ENCODE measurements at places on chromosomes 16 and 17. TPM values are rescaled to one million over a fixed set of nuclear protein-coding genes. Genes with fewer than 3 reads are reported as not detected.

DNA sequence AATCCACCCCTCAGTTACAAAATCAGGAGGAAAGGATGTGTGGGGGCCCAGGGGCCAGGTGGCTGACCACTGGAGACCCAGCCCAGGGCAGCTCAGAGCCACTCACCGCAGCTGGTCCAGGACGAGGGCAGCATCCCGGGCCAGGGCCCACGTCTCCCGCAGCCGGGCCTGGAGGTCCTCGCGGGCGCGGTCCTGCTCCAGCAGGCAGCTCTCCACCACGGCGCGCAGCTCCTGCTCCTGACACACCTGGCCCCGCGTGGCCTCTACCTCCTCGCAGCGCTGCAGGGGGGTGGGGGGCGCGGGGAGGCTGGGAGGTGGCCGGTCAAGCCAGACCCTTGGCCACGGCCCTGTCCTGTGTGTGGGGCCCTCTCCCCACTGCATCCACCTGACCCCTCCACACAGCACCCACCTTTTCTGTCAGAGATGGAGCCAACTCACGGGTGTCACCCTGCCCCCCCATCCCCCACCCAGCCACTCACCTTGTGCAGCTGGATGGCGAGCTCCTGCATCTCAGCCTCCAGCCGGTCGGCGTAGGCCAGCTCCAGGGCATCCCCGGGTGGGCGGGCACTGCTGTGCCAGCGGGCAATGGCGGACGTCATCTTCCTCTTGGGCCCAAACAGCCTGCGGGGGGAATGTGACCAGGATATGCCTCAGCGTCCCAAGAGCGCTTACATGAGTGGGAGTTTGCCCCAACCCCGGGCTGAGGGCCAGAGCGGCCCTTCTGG is 5.1 kb downstream of the NUDT16L1 start:
- H3K4me1 ChIP-seq, result peaks cover 38% of the 10 kb centered on the region
- peaks cover 81% of the 10 kb centered on the region for H3K36me3 ChIP-seq
- no peak overlapping the region for H3K4me3 ChIP-seq
- H3K27ac ChIP-seq, result no peak overlapping the region

DNA sequence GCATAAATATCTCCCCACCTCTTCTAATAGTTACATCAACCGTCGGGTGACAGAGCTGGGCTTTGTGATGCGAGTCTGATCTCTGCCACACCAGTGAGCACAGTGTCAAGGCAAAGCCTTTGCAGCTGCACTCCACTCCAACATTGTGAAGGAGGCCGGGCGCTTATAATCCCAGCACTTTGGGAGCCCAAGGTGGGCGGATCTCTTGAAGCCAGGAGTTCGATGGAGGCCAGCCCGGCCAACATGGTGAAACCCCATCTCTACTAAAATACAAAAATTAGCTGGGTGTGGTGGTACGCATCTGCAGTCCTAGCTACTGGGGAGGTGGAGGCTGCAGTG is 18.9 kb downstream of the CYB5D2 start:
- DNase-seq, result no peak
- H3K4me3 ChIP-seq, result no peak overlapping the region
- H3K4me1 ChIP-seq, result no peaks in the 10 kb centered on the region
- no peak overlapping the region for H3K27ac ChIP-seq
- no peaks in the 10 kb centered on the region for H3K27me3 ChIP-seq

MED13 gene
- 10.0 TPM for polyA plus RNA-seq

TPSD1 gene
- 0.81 TPM for polyA plus RNA-seq

DNA sequence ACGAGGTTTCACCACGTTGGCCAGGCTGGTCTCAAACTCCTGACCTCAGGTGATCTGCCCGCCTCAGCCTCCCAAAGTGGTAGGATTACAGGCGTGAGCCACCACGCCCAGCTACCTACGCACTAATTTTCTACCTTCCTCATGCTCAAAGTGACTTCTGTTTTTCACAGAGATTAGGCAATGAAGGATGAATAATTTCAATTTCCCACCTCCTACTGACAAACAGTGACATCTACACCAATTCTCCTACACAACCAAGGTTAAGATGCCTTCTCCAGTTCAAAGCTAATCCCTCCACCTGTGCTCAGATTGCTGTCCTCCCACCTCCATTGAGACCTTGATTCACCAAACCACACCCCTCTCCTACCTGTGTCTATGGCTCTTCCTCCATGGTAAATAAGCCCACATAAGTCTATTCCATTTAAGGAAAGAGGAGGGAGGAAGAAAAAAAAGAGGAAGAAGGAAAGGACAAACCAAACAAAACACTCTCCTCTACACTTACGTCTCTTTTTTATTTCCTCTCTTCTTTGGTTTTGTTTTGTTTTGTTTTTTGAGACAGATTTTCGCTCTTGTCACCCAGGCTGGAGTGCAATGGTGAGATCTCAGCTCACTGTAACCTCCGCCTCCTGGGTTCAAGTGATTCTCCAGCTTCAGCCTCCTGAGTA is 5.5 kb upstream of the MED11 start:
- H3K36me3 ChIP-seq, result no peaks in the 10 kb centered on the region
- no peak for DNase-seq
- no peaks in the 10 kb centered on the region for H3K27me3 ChIP-seq
- H3K4me1 ChIP-seq, result peaks cover 5% of the 10 kb centered on the region
- H3K27ac ChIP-seq, result no peak overlapping the region

ZPBP2 gene
- not detected for polyA plus RNA-seq

DNA sequence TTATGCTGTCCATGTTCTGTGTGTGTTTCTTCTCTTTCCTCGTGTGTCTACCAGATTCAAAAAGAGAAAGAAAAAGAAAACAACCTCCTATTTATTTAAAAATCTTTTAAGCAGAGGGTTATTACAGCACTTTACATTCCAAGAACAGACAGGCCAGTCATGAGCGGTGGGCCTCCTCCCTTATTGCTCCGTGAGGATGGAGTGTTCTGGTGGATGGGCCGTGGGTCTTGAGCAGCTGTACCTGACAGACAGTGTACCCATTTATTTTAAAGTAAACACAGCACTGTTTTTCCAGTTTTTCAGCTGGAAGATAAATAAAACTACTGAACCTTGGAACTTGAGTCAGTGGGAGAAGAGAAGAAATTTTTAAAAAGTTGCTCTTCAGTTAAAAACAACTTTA is 52.4 kb downstream of the WWP2 start:
- DNase-seq, result no peak
- no peak overlapping the region for H3K27ac ChIP-seq
- H3K4me1 ChIP-seq, result no peaks in the 10 kb centered on the region

SLFN12L gene
- polyA plus RNA-seq, result not detected

LPCAT2 gene
- 7.4 TPM for polyA plus RNA-seq

ST6GALNAC1 gene
- polyA plus RNA-seq, result 179 TPM

HOXB3 gene
- polyA plus RNA-seq, result 5.7 TPM

- peaks cover 2% of the 10 kb centered on the region for H3K4me1 ChIP-seq
- no peaks in the 10 kb centered on the region for H3K27me3 ChIP-seq
- H3K36me3 ChIP-seq, result no peaks in the 10 kb centered on the region
Observed at GRCh38 chr16:79587897-79588296, 12.6 kb downstream of the MAF start.

- peak overlapping the region; percentile 74 for H3K27ac ChIP-seq
- H3K4me3 ChIP-seq, result no peak overlapping the region
- H3K4me1 ChIP-seq, result peaks cover 28% of the 10 kb centered on the region
- no peaks in the 10 kb centered on the region for H3K36me3 ChIP-seq
Observed at GRCh38 chr17:69478916-69479315, 64.4 kb downstream of the MAP2K6 start.

COQ7 gene
- polyA plus RNA-seq, result 22.8 TPM

DNA sequence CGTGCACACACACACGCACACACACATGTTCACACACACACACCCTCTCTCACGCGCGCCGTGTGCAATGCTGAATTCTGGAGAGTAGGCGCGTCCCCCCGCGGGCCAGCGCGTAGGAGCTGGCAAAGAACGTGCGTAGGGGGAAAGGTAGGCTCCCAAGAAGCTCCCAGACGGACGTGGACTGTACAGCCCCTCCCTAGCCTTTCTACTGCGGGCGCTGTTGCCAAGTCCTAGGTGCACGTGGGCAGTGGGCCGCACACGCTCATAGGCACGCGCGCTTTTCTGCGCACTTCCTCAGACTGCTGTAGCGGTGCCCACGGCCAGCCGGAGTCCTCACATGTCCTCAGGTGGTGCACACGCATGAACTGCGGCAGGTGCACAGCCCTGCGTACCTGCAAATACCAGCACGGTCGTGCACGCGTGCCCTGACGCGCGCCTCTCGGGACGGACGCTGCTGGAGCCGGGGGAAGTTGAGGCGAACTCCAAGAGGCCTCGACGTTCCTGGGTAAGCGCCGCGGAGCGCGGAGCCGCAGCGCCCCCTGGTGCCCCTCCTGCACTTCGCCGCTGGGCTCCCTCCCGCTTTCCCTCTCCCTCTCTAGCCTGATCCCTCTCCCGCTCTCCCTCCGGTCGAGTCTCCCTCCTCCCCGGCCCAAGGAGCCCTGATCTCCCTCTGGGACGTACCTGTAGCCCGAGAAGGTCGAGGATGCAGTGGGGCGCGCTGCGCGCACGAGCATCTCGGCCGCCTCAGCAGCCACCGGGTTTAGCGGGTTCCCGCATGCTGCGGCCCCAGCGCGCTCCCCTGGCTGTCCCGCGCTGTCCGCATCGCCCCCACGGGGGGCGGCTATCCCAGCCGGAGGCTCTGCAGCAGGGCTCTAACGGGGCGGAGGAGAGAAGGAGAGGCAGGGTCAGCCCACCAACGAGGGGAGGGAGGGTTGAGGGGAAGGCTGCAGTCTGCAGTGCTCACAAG is 749 bp downstream of the GRIN2A start:
- peak overlapping the region; percentile 10 for H3K4me3 ChIP-seq
- peak; percentile 56 for DNase-seq
- peaks cover 4% of the 10 kb centered on the region for H3K4me1 ChIP-seq
- H3K36me3 ChIP-seq, result no peaks in the 10 kb centered on the region
- H3K27me3 ChIP-seq, result peaks cover 51% of the 10 kb centered on the region
- no peak overlapping the region for H3K27ac ChIP-seq

DNA sequence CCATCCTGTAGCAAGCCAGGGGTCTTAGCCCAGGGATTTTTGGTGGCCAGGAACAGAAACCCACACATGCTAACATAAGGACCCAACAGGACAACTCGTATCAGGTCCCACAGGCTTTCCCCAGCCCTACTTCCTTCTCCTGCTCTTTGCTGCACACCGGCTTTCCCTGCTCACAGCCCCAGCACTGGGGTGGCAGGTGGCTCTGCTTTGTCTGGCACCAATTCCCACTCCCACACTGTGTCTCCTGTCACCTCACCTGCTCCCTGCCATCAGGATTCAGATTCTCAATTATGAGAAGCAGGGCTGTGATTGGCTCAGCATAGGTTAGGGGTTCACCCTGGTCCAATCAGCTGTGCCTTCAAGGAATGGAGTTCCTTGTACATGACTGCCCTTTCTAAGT is 94.1 kb downstream of the TMEM132E start:
- H3K4me1 ChIP-seq, result no peaks in the 10 kb centered on the region
- DNase-seq, result no peak
- H3K4me3 ChIP-seq, result no peak overlapping the region
- no peaks in the 10 kb centered on the region for H3K36me3 ChIP-seq
- H3K27me3 ChIP-seq, result no peaks in the 10 kb centered on the region

PRKCA gene
- 25.3 TPM for polyA plus RNA-seq

- H3K27ac ChIP-seq, result no peak overlapping the region
- H3K27me3 ChIP-seq, result no peaks in the 10 kb centered on the region
- no peaks in the 10 kb centered on the region for H3K4me1 ChIP-seq
- H3K36me3 ChIP-seq, result no peaks in the 10 kb centered on the region
- no peak for DNase-seq
Observed at GRCh38 chr16:7957151-7957550, 624.5 kb downstream of the RBFOX1 start.

DNA sequence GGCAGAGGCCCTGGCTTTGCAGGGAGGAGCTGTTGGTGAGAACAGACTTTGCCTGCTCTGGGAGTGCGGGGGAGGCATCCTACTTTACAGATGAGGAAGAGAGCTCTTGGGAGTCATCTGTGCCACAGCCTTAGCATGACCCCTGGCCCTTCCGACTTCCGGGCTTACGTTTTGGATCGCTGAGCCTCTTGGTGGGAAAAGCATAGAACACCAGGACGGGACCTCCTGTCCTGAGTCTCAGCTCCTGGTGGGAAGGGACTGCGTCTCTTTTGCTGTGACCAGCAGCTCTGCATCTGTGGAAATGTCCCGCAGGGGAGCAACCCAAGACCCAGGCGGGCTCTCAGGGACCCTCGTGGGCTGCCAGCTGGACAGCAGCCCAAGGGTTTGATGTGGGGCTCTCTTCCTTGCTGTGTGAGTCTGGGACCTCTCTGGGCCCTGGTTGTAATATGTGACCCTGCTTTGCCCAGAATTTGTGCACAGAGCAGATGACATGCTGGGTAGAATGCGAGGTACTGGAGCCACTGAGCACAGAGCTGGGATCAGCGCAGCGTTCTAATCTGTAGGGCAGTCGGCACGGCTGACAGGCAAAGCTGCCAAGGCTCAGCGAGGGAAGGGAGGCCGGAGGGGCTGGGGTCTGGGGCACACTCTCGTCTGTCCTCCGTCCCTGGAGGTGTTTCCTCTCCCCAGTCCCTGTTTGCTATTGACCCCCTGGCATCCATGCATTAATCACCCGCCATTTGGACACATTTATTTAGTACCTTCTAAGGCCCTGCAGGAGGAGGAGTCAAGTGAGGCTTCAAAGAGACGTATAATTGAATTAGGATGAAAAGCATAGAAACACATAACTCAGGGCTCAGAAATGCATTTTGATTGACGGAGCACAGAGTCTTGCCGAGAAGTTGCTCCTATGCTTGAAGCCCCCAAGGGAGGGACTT is 64.0 kb downstream of the NT5M start:
- H3K36me3 ChIP-seq, result no peaks in the 10 kb centered on the region
- no peaks in the 10 kb centered on the region for H3K27me3 ChIP-seq
- peaks cover 7% of the 10 kb centered on the region for H3K4me1 ChIP-seq
- no peak overlapping the region for H3K4me3 ChIP-seq
- no peak for DNase-seq

- H3K4me1 ChIP-seq, result peaks cover 1% of the 10 kb centered on the region
- no peaks in the 10 kb centered on the region for H3K27me3 ChIP-seq
- H3K27ac ChIP-seq, result peak overlapping the region; percentile 77
- peak overlapping the region; percentile 72 for H3K4me3 ChIP-seq
- no peaks in the 10 kb centered on the region for H3K36me3 ChIP-seq
Observed at GRCh38 chr16:30895627-30896260, 670 bp upstream of the CTF1 start.

DNA sequence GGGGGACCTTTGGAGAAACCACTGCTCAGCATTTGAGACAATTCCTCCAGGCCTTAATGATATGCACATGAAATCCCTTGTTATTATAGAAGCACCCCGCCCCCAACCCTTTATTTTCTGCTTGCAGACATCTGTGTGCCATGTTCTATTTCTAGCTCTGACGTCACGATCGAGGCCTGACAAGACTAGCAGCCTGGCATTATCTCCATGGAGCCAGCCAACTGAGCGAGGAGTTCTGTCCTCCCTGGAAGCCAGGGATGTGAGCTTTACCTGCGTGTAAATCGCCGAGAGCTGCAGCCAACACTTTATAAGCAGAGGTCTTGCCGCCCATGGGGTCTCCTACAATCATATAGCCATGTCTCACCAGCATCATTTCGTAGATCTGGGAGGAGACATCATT is 116.9 kb downstream of the DNAH3 start:
- DNase-seq, result no peak
- no peak overlapping the region for H3K27ac ChIP-seq
- H3K4me1 ChIP-seq, result no peaks in the 10 kb centered on the region
- H3K36me3 ChIP-seq, result no peaks in the 10 kb centered on the region

- no peaks in the 10 kb centered on the region for H3K36me3 ChIP-seq
- no peak for DNase-seq
- no peak overlapping the region for H3K27ac ChIP-seq
- H3K4me3 ChIP-seq, result no peak overlapping the region
Observed at GRCh38 chr17:79017546-79018369, 6.2 kb upstream of the C1QTNF1 start.

All from small intestine (tissue), 16 donors.